ENCODE measurements at places on chromosomes 7 and 10. TPM values are rescaled to one million over a fixed set of nuclear protein-coding genes. Genes with fewer than 3 reads are reported as not detected.

SPACDR gene
- total RNA-seq, result 0.39 TPM

ECD gene
- 33.7 TPM for total RNA-seq

SUPV3L1 gene
- total RNA-seq, result 43.7 TPM

STX1A gene
- 18.5 TPM for total RNA-seq

CDK1 gene
- total RNA-seq, result 92.8 TPM

H2BK1 gene
- not detected for total RNA-seq

SPDYE9 gene
- not detected for total RNA-seq

NEURL1 gene
- 1.2 TPM for total RNA-seq

PTF1A gene
- 0.11 TPM for total RNA-seq

PLXDC2 gene
- total RNA-seq, result 31.7 TPM

SH2B2 gene
- total RNA-seq, result 14.7 TPM

MSS51 gene
- total RNA-seq, result 3.1 TPM

TUBB8 gene
- total RNA-seq, result 2.4 TPM

ZFYVE27 gene
- 26.9 TPM for total RNA-seq

MYH16 gene
- total RNA-seq, result not detected

SSC4D gene
- 27.9 TPM for total RNA-seq

PRLHR gene
- not detected for total RNA-seq
